Left colon (tissue), 2 donors: ENCODE measurements at places on chromosomes 2 and 18. TPM values are rescaled to one million over a fixed set of nuclear protein-coding genes. Genes with fewer than 3 reads are reported as not detected.

- no peak for DNase-seq
Observed at GRCh38 chr2:49827366-49827765, 673.1 kb upstream of the FSHR start.

- no peak for DNase-seq
Observed at GRCh38 chr2:82795446-82795845, 1663.6 kb downstream of the SUCLG1 start.

DNA sequence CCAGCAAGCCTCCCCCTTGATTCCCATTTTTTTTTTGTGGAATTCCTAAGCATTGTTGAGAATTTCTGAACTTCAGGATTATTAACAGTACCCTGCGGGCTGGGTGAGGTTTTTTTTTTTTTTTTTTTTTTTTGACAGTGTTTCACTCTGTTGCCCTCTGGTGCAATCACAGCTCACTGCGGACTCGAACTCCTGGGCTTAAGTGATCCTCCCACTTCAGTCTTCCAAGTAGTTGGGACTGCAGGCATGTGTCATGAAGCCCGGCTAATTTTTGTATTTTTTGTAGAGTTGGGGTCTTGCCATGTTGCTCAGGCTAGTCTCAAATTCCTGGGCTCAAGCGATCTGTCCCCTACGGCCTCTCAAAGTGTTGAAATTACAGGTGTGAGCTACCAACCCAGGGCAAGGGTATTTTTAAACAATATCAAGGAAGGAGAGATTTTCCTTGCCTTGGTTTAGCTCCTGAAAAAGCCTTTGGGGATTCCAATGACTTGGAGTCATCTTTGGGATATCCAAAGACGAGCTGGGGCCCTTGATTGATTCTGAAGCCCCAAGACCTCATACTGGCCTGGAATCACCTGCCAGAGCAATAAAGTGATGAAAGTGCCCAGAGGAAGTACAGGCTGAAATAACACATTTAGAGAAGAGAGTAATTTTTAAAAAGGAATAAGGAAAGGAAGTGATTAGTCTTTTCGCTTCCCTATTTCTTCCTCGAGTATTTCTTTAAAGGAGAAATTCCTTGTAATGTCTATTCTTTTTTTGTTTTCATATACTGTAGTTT is 240.2 kb downstream of the TGIF1 start:
- no peak for DNase-seq

DNA sequence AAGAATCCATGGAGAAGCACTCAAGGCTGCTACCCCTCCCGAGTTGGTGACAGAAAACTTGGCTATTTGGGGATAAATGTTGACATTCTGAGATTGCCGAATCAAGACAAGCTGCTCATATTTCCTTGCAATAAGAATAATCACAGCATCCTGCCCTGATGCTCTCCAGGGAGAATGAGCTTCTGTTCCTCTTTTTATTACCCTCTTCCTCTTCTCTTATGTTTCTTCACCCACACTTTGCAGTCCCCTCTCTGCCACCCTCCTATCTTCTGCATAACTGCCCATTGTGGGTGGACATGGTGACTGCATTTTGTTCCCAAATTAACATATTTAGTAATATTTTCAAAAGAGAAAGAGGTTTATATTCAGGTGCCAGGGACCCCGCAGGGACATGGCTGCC is 11.9 kb upstream of the MSGN1 start:
- DNase-seq: no peak

DNA sequence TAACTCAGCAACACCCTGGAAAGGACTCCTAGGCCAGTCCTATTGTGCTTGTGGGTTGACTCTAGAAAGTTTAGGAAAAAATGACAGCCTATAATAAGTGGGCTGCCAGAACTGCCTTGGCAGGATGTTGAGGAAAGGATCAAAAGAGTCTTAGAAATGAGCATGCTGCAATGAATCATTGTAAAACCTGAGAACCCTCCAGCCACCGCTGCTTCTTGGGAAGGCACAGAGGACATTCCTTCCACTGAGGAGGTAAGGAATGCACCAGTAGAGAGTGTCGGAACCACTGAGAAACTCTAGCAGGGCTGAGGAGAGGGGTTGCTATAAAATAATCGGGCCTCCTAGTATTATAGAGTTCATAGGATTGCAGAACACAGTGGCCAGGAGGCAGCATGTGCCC is 146.7 kb upstream of the SMIM21 start:
- DNase-seq: no peak

DNA sequence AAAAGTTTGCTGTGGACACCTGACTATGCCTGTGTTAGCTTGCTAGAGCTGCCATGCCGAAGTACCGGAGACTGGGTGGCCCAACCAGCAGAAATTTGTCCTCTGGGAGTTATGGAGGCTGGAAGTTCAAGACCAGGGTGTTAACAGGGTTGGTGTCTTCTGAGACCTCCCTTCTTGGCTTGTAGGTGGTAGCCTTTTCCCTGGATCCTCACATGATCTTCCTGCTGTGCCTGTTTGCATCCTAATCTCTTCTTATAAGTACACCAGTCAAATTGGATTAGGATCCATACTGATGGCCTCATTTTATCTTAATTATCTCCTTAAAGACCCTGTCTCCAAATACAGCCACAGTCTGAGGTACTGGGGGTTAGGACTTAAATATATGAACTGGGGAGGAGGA is 845 bp downstream of the TMEM177 start:
- DNase-seq: no peak

GRCh38 chr2:62660582-62661262 is 44.8 kb upstream of the EHBP1 start:
- no peak for DNase-seq

GRCh38 chr2:8475349-8476031 is 206.4 kb upstream of the ID2 start:
- DNase-seq: peak; percentile 61

DNA sequence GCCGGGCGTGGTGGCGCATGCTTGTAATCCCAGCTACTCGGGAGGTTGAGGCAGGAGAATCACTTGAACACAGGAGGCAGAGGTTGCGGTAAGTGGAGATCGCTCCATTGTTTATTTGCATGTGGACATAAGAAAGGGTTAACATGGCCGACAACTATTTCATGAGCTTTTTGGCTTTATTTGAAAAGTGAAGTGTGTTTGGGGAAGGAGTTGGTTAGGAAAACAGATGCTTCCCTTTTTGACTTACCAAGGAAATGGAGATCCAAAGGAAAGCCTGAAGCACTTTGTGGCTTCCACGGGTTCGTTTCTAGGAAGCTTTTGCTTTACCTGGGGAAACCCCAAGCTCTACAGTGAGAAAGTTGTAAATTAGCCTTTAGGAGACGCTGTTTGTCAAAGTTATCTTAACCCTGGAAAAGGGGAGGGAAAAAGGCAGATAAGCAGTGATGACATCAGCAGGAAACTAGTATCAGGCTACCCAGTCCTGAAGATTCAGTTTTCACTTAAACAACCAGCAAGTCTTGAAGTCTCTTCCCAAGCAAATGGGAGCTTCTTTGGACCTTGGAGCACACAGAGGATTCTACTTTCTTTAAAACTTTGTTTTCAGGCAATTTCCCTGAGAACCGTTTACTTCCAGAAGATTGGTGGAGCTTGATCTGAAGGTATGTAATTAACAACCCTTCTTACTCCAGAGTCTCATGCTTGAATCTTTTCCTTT is at the start of gene CASP10:
Gene CASP10 (plus strand): TSS at position 492 of the 715 bp plus-strand sequence. CDS start 2,637 bp downstream, outside the sequence.
- no peak for DNase-seq

GRCh38 chr2:99106913-99107312 is 34.6 kb upstream of the C2orf15 start:
- DNase-seq: no peak

DNA sequence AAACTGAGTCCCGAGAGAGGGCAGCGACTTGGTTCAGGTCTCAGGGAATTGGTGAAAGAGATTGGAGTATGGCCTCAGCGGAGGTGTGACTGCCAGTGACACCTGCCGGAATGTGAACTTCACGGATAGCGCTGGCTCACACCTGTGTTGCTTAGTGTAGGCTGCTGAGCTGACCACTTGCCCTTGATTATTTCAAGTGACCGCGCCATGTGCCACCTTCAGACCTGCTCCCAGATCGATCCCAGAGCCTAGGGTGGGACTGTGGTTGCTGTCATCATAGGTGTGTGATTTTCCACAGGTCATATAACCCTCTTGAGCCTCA is 134.8 kb downstream of the GLI2 start:
- no peak for DNase-seq

- no peak for DNase-seq
Observed at GRCh38 chr18:11021477-11021876, 127.9 kb downstream of the PIEZO2 start.

The POLR1B gene
- total RNA-seq: 14.2 TPM

The SP140 gene
- total RNA-seq: 1.1 TPM

The ZNF638 gene
- 75.5 TPM for total RNA-seq

The ZEB2 gene
- total RNA-seq: 15.4 TPM

The INO80D gene
- total RNA-seq: 27.3 TPM

The DCDC2C gene
- total RNA-seq: not detected

The ALPP gene
- 0.15 TPM for total RNA-seq
